ENCODE measurements at places on chromosomes 11 and 22. TPM values are rescaled to one million over a fixed set of nuclear protein-coding genes. Genes with fewer than 3 reads are reported as not detected.

Gene TRPM5
- total RNA-seq, result not detected

GRCh38 chr11:120563703-120564572, 52.4 kb downstream of the GRIK4 start:
- peak; percentile 62 for DNase-seq

GRCh38 chr11:70281156-70281609, 10.7 kb downstream of the PPFIA1 start:
- DNase-seq, result peak; percentile 49

DNA sequence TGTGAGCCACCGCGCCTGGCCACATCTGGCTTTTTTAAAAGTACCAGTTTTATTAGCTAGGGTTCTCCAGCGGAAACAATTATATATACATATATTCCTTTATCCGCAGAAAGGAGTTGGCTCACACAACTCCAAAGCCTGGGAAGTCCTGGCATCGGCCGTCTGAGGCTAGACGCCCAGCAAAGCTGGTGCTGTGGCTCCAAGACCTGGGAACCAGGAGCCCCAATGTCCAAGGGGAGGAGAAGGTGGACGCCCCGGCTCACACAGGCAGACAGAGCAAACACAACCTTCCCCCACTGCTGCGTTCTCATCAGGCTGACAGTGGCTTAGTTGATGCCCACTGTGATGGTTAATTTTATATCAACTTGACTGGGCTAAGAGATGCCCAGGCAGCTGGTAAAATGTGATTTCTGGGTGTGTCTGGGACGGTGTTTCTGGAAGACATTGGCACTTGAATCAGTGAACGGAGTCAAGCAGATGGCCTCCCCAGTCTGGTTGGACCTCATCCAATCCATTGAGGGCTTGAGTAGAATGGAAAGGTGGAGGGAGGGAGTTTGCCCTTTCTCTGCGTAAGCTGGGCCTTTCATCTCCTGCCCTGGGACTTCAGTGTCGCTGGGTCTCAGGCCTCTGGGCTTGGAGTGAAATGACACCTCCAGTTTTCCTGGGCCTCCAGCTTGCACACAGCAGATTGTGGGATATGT, 904.4 kb downstream of the BRD1 start:
- DNase-seq, result no peak

DNA sequence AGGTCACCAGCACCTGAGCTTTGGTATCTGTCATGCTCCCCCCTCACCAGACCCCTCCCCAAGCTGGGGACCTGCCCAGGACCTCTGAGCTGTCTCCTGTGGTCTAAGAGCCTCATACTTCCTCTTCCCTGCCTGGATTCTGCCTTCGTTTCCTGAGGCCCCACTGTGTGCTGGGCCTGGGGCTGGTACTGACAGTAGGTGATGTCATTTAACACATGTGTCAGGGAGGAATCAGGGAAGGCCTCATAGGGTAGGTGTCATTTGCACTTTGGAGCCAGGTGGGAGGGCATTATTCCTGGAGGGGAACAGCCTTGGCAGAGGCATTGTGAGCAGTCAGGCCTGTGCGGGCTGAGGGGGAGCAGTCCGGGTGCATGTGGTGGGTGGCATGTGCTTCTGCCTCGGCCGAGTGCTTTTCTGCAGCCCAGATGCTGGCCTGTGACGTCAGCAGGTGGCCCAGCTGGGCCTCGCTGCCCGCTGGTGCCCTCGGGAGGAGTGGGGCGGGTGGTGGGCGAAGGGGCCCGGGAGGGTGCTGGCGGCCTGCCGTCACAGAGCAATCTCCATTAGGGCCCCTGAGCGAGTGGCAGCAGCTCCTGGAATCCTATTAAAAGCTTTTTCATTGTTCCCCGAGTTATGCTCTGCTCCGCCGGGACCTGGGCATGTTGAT, 9.1 kb downstream of the FLRT1 start:
- no peak for DNase-seq

Gene C11orf91
- 0.29 TPM for total RNA-seq
